Right renal cortex interstitium (tissue), 3 donors: ENCODE measurements at places on chromosomes 6 and 20. TPM values are rescaled to one million over a fixed set of nuclear protein-coding genes. Genes with fewer than 3 reads are reported as not detected.

The POU3F2 gene
- polyA plus RNA-seq: 0.10 TPM

The TXLNB gene
- 2.4 TPM for polyA plus RNA-seq

The BTNL2 gene
- polyA plus RNA-seq: 0.16 TPM

The MAS1 gene
- polyA plus RNA-seq: 0.01 TPM

The ADGRF5 gene
- polyA plus RNA-seq: 31.0 TPM

The MAP7 gene
- polyA plus RNA-seq: 33.7 TPM

The OR2H1 gene
- not detected for polyA plus RNA-seq

DNA sequence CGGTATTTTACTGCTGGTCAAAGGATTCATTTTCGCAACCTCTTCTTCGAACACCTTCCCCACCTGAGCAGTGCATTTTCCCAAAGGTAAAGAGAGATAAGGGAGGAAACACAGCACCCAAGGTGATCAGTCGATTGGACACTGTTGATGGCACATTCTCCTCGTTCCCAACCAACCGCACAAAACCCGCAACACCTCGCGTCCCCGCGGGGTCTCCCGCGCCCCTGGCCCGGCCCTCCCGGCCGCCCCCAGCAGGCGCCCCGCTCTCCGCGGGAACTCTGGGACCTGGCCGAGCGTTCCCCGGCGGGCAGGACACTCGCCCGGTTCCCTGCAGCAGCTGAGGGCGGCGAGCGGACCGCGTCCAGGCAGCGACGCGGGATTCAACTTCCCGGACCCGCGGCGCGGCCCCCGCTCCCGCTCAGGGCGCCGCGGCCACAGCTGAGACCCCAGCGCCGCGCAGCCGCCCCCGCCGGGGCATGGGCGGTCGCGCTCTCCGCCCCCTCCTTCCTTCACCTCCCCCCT, 506 bp downstream of the RGS17 start:
- DNase-seq: no peak

DNA sequence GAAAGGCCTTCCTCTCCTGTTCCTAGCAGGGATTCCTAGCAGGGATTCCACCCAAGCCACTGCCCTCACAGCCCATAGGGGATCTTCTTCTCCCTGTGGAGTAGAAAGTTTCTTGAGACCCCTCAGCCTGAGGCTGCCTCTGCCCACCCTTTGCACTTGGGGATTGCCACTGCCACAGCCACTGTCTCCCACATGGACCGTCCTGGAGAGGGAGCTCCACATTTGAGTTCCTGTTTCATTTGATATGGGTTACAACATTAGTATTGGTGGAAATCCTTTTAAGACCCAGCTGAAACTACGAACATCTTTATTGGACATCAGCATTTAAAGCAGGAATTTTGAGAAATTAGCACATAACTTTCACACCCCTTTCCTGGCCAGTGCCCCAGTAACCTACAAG, 25.6 kb downstream of the HLA-G start:
- DNase-seq: no peak

DNA sequence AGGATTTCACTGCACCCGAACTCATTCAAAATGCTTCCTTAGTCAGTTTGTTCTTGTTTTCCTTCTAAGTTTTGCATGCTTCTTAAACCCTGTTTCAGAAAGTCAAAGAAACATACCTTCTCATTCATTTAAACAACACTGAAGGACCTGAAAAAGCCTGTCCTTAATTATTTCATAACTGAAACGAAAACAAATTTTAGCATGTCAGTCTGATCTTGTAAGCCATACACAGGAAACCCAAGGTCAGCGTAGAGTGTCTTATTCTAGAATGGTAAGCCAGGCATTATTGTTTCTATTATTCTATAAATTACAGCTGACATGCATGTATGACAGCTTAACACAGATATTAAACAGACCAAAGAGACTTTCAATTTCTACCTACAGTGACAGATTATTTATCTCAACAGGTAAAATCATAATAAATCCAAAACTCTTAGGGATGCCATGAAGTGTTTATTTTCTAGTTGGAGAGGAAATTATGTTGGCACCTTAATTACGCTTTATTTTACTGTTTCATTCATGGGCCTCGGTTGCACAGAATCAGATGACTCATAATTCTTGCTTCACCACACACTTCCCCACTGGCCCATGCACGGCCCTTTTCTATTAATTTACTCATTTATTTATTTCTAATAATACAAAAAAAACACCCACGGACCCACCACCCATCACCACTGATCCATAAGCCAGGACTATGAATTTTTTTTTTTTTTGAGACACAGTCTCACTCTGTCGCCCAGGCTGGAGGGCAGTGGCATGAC, 39.3 kb upstream of the DUSP22 start:
- DNase-seq: no peak

DNA sequence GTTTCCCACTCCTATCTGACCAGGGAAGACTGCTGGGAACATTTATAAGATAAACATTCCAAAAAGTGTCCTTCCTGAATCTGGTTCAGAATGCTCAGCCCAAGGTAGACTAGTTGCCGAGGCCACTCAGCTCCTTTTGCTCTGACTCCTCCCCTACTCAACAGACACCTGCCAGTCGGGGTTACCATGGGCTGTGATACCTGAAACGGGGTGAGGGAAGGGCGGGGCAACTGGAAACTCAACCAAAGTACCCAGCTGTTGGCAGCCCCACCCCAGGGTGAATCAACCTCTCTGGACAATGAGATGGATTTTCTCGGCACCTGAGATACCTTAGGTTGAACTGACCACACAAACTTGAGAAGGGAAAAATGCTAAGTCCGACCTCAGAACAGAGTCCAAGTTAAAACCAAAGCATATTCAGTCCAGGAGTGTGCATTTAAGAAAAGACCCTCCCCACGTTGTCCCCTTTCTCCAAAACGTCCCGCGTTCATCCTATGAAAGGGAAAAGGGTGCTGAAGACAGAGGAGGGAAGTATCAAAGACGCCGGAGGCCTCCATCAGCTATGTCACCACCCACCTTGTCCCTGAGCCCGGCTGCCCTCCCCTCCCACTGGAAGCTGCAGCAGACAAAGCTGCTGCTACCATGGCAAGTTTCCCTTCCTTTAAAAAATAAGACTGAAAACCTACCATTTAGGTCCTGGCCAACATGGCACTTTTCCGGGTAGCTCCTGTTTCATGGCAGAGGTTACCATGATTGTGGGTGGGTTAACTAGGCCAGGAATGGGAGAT, 100.1 kb downstream of the SLC23A2 start:
- DNase-seq: no peak

DNA sequence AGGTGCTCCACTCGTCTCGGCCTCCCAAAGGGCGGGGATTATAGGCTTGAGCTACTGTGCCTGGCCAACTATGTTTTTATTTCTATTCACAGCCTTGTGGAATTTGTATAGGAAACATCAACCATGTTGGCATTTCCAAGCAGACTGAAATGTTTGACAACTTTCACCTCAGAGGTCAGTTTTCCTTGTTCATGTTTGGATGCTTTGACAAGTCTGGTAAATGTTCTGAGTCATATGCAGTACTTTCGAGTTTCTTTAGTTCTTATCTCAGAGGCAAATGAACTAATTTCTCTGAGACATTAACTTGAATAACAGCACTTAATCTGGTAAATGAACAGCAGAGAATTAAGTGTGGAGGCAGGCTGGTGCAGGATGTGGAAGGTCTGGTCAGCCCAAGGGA, 373.4 kb upstream of the SYNCRIP start:
- DNase-seq: no peak

GRCh38 chr20:37973059-37973910, 60.0 kb downstream of the TTI1 start:
- no peak for DNase-seq

DNA sequence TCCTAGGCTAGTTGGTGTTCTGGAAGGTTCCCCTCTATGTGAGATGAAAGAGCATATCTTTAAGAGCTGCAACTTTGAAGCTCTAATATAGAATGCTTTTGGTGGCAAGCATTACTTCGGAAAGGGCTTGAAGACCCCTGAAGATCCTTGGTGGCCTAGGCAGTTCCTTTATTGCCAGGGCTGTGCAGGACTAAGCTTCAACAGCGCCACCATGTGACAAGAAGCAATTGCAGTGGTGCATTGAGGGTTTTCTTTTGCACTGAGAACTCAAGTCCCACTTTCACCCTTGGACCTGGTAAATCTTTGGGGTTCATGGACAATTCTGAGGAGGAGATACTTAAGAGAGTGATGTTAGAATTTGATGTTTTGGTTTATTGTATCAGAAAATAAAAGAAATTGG, 237.4 kb upstream of the GMDS start:
- no peak for DNase-seq

DNA sequence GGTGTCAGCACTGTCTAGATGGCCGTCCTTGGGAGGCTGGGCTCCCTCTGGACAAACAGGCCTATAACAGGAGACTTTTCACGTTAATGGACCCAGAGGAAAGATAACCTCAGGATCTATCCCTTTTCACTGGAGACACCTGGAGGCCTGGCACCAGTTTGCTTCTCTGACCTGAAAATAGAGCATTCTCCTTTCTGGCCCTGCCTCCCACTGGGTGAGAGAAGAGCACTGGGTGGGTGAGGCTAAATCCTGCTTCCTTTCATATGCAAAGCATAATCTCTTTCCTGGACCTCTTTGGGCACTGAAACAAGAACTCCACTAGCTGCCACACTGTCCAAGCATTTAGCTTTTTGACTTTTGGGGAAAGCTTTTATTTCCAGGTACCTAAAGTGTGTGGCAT, 78.3 kb downstream of the FOXO3 start:
- DNase-seq: no peak

- DNase-seq: no peak
Measured at GRCh38 chr20:6819599-6819998, 52.1 kb downstream of the BMP2 start.

DNA sequence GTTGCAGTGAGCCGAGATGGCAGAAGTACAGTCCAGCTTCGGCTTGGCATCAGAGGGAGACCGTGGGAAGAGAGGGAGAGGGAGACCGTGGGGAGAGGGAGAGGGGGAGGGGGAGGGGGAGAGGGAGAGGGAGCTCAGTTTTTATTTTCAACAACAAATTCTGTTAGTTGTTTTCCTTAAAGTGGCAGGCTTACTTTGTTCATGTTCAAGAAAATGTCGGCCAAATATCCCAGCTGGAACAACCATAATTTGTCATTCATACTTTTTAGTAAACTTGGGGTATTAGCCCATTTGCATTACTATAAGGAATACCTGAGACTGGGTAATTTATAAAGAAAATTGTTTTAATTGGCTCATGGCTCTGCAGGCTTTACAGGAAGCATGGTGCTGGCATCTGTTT, 2.5 kb upstream of the TULP4 start:
- DNase-seq: no peak

DNA sequence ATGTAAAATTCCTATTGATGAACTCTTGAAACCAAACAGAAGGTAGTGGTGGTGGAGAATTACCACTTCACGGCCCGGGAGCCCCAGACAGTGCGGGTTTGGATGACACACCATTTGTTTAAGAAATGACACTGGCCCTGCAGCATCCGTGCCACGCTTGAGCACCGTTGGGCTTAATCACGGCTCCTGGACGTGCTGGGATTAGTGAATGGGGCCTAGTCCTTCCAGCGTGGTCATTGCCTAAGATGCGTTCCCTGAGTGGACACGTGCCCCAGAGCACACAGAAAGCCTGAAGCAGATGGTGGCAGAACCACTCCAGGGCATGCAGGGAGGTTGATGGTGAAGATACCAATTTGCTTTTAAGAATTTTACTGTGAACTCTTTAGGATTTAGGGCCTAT, 14.5 kb downstream of the STX16 start:
- no peak for DNase-seq

DNA sequence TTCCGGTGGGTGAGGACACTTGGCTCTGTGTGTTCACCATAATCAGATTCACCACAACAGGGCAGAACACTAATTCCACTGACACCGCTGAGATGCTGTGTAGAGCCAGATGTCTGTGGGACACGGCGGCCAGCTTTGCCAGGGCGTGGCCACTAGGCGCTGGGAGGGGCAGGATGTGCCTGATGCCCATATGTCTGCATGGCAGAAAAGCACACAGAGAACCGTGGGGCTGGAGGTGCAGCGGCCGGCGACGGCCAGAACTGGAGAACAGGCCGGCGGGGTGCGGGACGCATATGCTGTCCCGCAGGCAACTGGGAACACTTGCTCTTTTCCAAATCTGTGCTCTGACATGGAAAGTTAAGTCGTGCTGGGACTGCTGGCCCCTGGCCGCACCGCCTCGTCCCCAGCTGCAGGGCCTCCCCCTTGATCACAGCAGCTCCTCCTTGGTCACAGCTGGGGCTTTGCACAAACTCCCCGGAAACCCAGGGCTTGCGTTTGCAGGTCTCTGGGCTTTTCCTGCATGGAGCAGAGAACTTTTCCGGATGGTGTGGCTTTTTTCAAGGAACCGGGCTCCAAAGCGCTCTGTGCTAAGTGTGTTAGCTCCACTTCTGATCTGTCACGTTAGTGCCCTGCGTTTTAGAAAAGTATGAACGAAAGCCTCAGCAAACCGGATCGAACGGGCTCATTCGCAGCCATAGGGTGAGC, 31.1 kb downstream of the NTSR1 start:
- DNase-seq: no peak
